ENCODE measurements at places on chromosomes 13 and 19. TPM values are rescaled to one million over a fixed set of nuclear protein-coding genes. Genes with fewer than 3 reads are reported as not detected.

DNA sequence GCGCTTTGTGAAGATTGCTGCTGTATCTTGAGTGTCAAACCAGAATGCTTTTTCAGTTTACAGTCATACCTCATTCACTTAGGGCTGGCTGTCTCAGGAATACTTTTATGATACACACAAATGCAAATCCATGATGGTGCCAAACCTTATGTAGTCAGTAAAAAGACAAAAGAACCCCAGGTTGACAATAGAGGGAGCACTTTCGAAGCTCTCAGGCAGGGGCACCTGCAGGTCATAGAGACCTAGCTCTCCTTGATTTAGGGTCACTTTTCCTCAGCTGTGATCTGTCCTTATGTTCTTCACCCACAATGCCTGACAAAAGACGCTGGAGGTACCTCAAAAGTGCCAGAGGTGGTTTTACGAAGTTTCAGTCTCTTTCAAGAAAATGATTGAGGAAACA lies 172.2 kb downstream of the DNAJC15 start:
- no peaks in the 10 kb centered on the region for H3K36me3 ChIP-seq
- H3K4me3 ChIP-seq: no peak overlapping the region
- H3K27me3 ChIP-seq: peaks cover 11% of the 10 kb centered on the region
- no peak overlapping the region for H3K27ac ChIP-seq
- no peak for DNase-seq

The SIGLEC14 gene
- total RNA-seq: not detected

GRCh38 chr13:63516124-63516523 lies 2100.5 kb upstream of the PCDH20 start:
- DNase-seq: no peak
- no peaks in the 10 kb centered on the region for H3K36me3 ChIP-seq
- H3K27me3 ChIP-seq: no peaks in the 10 kb centered on the region
- no peak overlapping the region for H3K4me3 ChIP-seq
- H3K4me1 ChIP-seq: no peaks in the 10 kb centered on the region

GRCh38 chr13:100203696-100204367 lies 114.9 kb downstream of the PCCA start:
- peak overlapping the region; percentile 15 for H3K27ac ChIP-seq
- peaks cover 13% of the 10 kb centered on the region for H3K4me1 ChIP-seq
- no peak overlapping the region for H3K4me3 ChIP-seq
- no peaks in the 10 kb centered on the region for H3K27me3 ChIP-seq
- H3K36me3 ChIP-seq: peaks cover 3% of the 10 kb centered on the region
- peak; percentile 24 for DNase-seq

- H3K4me3 ChIP-seq: no peak overlapping the region
- no peaks in the 10 kb centered on the region for H3K4me1 ChIP-seq
- H3K36me3 ChIP-seq: no peaks in the 10 kb centered on the region
Measured at GRCh38 chr13:77437267-77437666, 98.2 kb upstream of the SCEL start.

- no peak overlapping the region for H3K4me3 ChIP-seq
- H3K27ac ChIP-seq: no peak overlapping the region
- H3K4me1 ChIP-seq: peaks cover 5% of the 10 kb centered on the region
- H3K36me3 ChIP-seq: no peaks in the 10 kb centered on the region
Measured at GRCh38 chr19:17601683-17602082, 46.2 kb downstream of the COLGALT1 start.

- no peak overlapping the region for H3K4me3 ChIP-seq
- no peaks in the 10 kb centered on the region for H3K27me3 ChIP-seq
- H3K36me3 ChIP-seq: no peaks in the 10 kb centered on the region
- no peak overlapping the region for H3K27ac ChIP-seq
Measured at GRCh38 chr13:84844473-84844872, 954.7 kb downstream of the SLITRK6 start.

The VSTM2B gene
- not detected for total RNA-seq

- peaks cover 51% of the 10 kb centered on the region for H3K27me3 ChIP-seq
- DNase-seq: no peak
- no peaks in the 10 kb centered on the region for H3K4me1 ChIP-seq
- H3K4me3 ChIP-seq: no peak overlapping the region
- no peaks in the 10 kb centered on the region for H3K36me3 ChIP-seq
Measured at GRCh38 chr19:46155237-46155636, 7.2 kb downstream of the IGFL2 start.

DNA sequence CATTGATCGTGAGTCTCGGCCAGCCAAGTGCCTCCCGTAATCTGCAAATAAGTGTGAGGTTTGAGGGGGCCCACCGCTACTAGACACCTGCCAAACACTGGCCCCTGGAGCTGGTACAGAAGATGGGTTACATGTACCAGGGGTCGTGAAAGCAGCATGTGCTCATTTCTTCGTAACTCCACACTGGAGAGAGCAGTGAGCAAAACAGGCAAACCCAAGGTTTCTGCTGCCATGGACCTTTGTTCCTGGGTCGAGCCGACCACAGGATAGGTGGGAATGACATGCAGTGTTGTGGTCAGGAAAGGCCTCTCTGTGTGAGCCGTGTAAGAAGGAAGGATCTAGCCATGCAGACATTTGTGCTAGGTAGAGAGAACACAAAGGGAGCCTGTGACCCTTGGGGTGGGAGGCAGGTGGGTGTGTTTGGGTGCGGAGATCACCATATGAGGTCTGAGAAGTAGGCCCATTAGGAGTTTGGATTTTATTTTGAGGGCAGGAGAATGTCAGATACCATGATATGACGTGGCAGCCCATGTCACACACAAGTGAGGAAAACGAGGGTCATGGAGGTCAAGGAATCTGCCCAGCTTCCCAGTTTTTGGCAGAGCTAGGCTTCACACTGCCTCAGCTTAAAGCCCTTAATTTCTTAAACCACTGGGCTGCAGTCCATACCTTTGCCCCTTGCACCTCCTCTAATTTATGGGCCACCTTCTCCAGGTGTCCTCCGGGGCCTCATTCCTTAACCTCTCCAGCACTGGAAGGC lies 919 bp downstream of the GTF3A start:
- H3K27ac ChIP-seq: peak overlapping the region; percentile 97
- no peaks in the 10 kb centered on the region for H3K27me3 ChIP-seq
- H3K36me3 ChIP-seq: peaks cover 41% of the 10 kb centered on the region
- H3K4me1 ChIP-seq: peaks cover 45% of the 10 kb centered on the region
- DNase-seq: peak; percentile 25
